Fibroblast of lung (primary cell): ENCODE measurements at places on chromosomes 4 and X. TPM values are rescaled to one million over a fixed set of nuclear protein-coding genes. Genes with fewer than 3 reads are reported as not detected.

DNA sequence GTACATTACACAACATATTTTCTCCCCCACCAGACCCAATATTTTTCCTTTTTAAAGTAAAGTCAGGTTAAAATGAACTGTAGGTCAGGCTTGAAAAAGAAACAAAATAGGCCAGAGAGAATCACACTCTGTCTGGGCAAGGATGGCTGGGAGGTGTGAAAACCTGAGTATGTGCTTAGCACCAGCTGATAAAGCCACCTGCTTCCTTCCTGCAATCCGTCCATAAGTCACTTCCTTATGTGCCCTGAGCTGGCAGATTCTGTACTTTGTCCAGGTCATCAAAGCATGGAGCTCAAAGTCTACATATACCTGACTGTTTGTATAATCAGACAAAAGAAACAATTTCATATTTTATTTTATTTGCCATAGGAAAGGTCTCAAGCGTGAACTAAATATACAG lies 37.7 kb downstream of the ANTXR2 start:
- H3K36me3 ChIP-seq, result peaks cover 4% of the 10 kb centered on the region
- no peak overlapping the region for H3K4me3 ChIP-seq
- no peaks in the 10 kb centered on the region for H3K4me1 ChIP-seq

GRCh38 chr4:164731827-164732474 lies 22.0 kb upstream of the SMIM31 start:
- H3K27me3 ChIP-seq, result no peaks in the 10 kb centered on the region
- H3K4me3 ChIP-seq, result no peak overlapping the region
- H3K27ac ChIP-seq, result no peak overlapping the region
- no peaks in the 10 kb centered on the region for H3K4me1 ChIP-seq

DNA sequence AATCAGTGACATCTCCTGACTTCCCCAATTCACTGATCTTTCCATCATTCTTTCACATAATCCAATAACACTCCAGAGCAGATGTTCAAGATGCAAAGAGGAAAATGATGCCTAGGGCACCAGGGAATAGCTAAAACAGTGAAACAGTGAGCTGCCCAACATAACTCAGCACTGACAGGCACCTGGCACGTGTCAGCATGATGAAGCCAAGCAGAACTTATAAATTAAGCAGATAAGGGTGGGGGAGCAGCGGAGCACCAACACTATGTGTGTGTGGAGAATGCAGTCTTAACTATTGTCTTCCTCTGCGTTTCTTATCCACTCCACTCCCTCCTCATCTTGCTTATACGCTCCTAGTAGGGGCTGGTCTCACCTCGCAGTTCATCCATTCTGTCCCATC lies 89.4 kb downstream of the AMMECR1 start:
- no peak overlapping the region for H3K4me3 ChIP-seq
- H3K4me1 ChIP-seq, result peaks cover 2% of the 10 kb centered on the region
- no peaks in the 10 kb centered on the region for H3K27me3 ChIP-seq
- no peak overlapping the region for H3K27ac ChIP-seq

- DNase-seq, result peak; percentile 71
- H3K4me3 ChIP-seq, result no peak overlapping the region
- peaks cover 3% of the 10 kb centered on the region for H3K36me3 ChIP-seq
- no peaks in the 10 kb centered on the region for H3K4me1 ChIP-seq
Observed at GRCh38 chr4:163505374-163505773, 10.9 kb downstream of the TMA16 start.

The MAGIX gene
- polyA plus RNA-seq, result 0.34 and 0.40 TPM in 2 replicates

DNA sequence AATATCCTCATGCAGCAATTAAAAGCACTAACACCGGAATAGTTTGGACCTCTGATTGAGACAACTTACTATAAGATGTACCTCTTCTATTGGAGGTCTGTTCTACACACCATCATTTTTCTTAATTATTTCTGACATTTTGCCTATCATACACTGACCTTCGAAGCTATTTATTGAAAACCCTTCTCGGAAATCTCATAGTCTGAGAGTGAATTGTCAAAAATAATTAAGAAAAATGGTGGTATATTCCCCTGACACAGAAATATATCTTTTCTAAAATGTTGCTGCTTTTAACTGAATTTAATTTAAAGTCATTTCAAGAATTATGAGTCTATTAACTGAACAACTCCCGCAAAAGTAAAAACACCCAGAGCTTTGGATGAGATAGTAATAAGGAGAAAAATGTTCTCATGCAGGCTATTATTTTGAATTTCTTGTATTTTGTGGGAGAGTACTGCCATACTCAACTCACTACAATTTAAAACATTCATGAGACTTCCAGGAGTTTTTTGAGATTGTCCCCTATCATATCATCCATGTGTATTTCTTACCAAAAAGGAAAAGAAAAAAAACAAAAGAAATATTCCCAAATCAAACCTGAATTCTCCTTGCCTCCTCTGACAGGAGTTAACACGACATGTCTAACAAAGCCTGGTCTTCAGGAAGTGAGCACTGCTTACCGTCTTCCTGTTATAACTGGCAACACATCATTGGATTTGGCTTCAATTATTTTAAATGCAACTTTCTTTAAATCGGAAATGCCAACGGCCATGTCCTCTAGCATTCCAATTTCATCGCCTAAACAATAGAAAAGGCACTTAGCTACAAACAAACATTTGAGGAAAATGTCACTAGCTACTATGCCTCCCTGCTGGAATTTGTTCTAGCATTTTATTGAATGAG lies 485.3 kb downstream of the IL15 start:
- no peak for DNase-seq
- H3K4me3 ChIP-seq, result no peak overlapping the region
- H3K4me1 ChIP-seq, result no peaks in the 10 kb centered on the region
- H3K36me3 ChIP-seq, result no peaks in the 10 kb centered on the region

- DNase-seq, result no peak
- H3K36me3 ChIP-seq, result no peaks in the 10 kb centered on the region
- H3K27ac ChIP-seq, result no peak overlapping the region
- no peaks in the 10 kb centered on the region for H3K27me3 ChIP-seq
- no peaks in the 10 kb centered on the region for H3K4me1 ChIP-seq
- no peak overlapping the region for H3K4me3 ChIP-seq
Observed at GRCh38 chr4:122163301-122163700, 11.2 kb downstream of the BLTP1 start.

The SPACA5 gene
- polyA plus RNA-seq, result not detected in 2 replicates

DNA sequence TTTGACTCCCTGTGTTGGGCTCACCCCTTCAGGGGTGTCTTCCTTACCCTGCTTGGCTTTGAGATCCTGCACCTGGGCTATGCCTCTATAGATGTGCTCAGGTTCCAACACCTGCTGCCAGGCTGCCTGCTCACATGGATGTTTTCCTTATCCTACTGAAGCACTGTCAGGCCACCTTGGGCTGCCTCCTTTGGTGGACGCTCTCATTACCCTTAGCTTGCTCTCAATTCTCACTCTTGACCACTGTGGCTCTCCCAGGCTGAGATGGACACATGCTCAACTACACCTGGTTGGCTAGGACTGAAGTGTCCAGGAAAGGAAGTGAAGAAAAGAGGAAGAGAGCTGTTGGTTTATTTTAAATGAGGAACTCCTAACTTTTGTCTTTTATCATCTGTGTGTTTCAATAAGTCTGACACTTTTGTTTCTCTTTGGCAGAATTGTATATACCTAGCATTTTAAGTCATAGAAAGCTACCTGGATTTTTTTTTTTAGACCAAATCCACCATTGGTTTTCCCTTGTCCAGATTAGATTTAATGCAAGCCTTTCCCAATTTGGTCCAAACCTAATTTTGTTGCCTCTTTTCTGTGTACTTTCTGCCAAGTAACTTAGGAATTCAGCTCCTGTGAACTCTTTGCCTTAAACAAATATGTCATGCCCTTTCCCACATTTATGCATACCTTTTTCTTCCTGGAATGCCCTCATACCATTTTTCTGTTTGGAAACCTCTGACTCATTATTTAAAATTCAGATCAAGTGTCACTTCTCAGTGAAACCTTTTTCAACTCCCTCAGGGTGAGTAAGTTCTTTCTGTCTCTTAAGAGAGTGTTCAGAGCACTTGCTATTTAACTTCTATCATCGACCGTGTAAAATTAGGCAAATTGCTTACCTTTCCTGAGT lies 175.8 kb downstream of the GC start:
- H3K27me3 ChIP-seq, result no peaks in the 10 kb centered on the region
- no peaks in the 10 kb centered on the region for H3K4me1 ChIP-seq
- no peaks in the 10 kb centered on the region for H3K36me3 ChIP-seq
- DNase-seq, result peak; percentile 2

DNA sequence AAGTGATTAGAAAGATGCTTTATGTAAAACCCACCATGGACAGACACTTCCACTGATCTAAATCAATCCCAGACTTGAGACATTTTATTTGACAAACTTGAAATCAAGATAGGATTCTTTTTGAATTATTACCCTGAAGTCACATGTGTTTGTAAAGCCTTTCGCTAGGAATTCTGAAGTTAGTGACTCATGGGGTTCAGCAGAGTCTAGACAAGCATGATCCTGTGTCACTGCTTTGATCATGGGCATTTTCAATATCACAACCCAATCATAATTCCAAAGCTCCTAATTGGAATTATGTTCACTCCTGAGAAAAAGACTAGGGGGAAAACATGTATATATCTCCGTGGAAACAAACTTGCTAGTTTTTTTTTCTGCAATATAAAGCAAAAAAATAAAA lies 67.5 kb upstream of the BMP3 start:
- DNase-seq, result peak; percentile 18
- no peak overlapping the region for H3K27ac ChIP-seq
- H3K27me3 ChIP-seq, result no peaks in the 10 kb centered on the region
- H3K36me3 ChIP-seq, result no peaks in the 10 kb centered on the region
- H3K4me3 ChIP-seq, result no peak overlapping the region

The DDX53 gene
- not detected in 2 replicates for polyA plus RNA-seq

GRCh38 chr4:103429283-103429682 lies 231.1 kb upstream of the CENPE start:
- no peak for DNase-seq
- H3K27me3 ChIP-seq, result no peaks in the 10 kb centered on the region
- no peaks in the 10 kb centered on the region for H3K36me3 ChIP-seq
- no peak overlapping the region for H3K27ac ChIP-seq
- no peak overlapping the region for H3K4me3 ChIP-seq

The ENOX2 gene
- polyA plus RNA-seq, result 9.2 and 12.9 TPM in 2 replicates

GRCh38 chrX:48472851-48473703 lies 2.9 kb upstream of the FTSJ1 start:
- no peak overlapping the region for H3K4me3 ChIP-seq
- no peaks in the 10 kb centered on the region for H3K36me3 ChIP-seq
- no peak overlapping the region for H3K27ac ChIP-seq
- no peaks in the 10 kb centered on the region for H3K27me3 ChIP-seq
- H3K4me1 ChIP-seq, result peaks cover 3% of the 10 kb centered on the region
- DNase-seq, result no peak

- no peaks in the 10 kb centered on the region for H3K27me3 ChIP-seq
- H3K4me3 ChIP-seq, result peak overlapping the region; percentile 70
- H3K27ac ChIP-seq, result peak overlapping the region; percentile 84
- no peaks in the 10 kb centered on the region for H3K36me3 ChIP-seq
- H3K4me1 ChIP-seq, result no peaks in the 10 kb centered on the region
Observed at GRCh38 chrX:119236623-119237561, 807 bp downstream of the PGRMC1 start.

The C4orf50 gene
- polyA plus RNA-seq, result not detected in 2 replicates

The CYBB gene
- not detected in 2 replicates for polyA plus RNA-seq

DNA sequence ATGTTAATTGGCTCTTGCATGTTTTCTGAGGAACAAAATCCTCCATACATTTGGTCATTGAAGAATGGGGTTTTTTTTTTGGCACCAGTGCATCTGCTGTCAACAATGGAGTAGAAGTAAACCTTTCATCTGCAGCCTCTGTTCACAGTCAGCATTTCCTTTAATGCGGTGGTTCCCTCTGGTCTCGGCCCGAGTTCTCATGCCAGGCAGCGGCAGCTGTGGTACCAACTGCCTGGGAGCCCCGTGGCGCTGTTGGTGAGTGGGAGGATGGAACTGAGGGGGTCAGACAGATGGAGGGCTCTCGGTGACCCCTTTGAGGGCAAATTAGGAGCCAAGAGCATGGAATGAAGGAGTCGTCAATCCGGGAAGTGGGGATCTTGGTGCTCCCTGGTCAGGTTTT lies 114.7 kb downstream of the AFF1 start:
- H3K36me3 ChIP-seq, result peaks cover 3% of the 10 kb centered on the region
- H3K4me1 ChIP-seq, result peaks cover 9% of the 10 kb centered on the region
- H3K27me3 ChIP-seq, result no peaks in the 10 kb centered on the region
- H3K4me3 ChIP-seq, result no peak overlapping the region
- no peak for DNase-seq

The TNIP2 gene
- polyA plus RNA-seq, result 19.2 and 21.8 TPM in 2 replicates

DNA sequence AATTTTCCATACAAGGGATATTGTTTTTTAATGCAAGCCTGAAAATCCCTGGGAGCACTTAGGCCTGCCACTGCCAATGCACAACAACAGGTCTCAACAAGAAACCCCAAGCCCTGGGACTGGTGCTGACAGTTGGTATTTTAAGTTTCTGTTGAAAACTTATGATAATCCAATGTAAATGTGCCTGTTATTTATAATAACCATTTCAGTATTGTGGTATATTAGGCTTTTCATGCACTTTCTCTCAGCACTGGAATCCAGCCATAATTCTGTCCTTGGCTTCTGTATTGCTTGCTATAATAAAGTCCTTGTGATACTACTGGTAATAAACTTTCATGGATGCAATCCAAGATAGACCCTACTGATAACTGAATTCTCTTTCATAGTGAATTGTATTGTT lies 218.9 kb downstream of the PCDH7 start:
- H3K36me3 ChIP-seq, result no peaks in the 10 kb centered on the region
- no peak overlapping the region for H3K27ac ChIP-seq
- DNase-seq, result no peak
- no peaks in the 10 kb centered on the region for H3K4me1 ChIP-seq

DNA sequence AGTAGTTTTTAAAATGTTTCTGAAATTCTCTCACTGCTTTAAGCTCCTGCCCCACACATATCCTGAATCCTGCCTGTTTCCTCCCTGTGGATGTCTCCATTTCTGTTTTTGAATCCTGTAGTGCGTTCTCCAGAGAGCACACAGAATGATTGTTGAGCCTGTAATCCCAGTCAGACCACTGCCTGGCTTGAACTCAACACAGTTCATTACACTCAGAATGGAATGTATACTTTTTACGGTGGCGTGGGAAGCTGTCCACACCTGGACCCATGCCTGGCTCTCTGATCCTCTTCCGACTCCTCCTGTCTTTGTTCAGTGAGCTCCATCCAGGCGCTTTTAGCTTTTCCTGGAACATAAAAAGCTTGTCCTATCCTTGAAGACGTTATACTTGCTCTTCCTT lies 1217.0 kb upstream of the PRKX start:
- no peak overlapping the region for H3K4me3 ChIP-seq
- no peaks in the 10 kb centered on the region for H3K36me3 ChIP-seq
- no peak overlapping the region for H3K27ac ChIP-seq
- H3K27me3 ChIP-seq, result no peaks in the 10 kb centered on the region
- no peaks in the 10 kb centered on the region for H3K4me1 ChIP-seq

DNA sequence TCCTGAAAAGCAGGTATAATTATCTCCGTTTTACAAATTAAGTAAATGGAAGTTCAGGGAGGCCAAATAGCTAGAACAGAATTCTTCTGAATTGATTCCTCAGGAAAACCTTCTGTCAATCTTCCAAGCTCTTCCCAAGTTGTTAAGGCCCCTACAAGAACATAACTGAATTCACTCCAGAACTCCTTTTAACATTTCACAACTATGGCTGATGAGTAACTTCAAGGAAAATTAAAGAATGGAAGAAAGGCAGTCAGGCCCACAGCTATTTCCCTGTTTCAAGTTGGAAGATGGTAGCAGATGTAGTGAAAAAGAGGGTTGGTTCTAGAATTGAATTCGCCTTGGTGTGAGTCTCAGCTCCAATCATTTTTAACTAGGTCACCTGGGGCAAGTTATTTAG lies 15.9 kb downstream of the SETD7 start:
- no peaks in the 10 kb centered on the region for H3K27me3 ChIP-seq
- DNase-seq, result no peak
- peaks cover 2% of the 10 kb centered on the region for H3K36me3 ChIP-seq
- no peak overlapping the region for H3K27ac ChIP-seq

- H3K4me3 ChIP-seq, result no peak overlapping the region
- no peaks in the 10 kb centered on the region for H3K27me3 ChIP-seq
- H3K27ac ChIP-seq, result no peak overlapping the region
- no peak for DNase-seq
Observed at GRCh38 chr4:3414421-3415279, 27.1 kb upstream of the HGFAC start.

The FREM3 gene
- polyA plus RNA-seq, result not detected in 2 replicates

The TCEAL2 gene
- polyA plus RNA-seq, result not detected in 2 replicates
